ENCODE measurements at places on chromosomes 16 and 17.

- DNase-seq = no peak
Observed at GRCh38 chr17:18018411-18018921, 20.5 kb downstream of the ATPAF2 start.

GRCh38 chr16:87352818-87353217 is 30.8 kb downstream of the FBXO31 start:
- no peak for DNase-seq

- no peak for DNase-seq
Observed at GRCh38 chr17:5467416-5467815, 1.4 kb downstream of the DHX33 start.

GRCh38 chr16:86819533-86819892 is 241.2 kb downstream of the FOXL1 start:
- DNase-seq = no peak

DNA sequence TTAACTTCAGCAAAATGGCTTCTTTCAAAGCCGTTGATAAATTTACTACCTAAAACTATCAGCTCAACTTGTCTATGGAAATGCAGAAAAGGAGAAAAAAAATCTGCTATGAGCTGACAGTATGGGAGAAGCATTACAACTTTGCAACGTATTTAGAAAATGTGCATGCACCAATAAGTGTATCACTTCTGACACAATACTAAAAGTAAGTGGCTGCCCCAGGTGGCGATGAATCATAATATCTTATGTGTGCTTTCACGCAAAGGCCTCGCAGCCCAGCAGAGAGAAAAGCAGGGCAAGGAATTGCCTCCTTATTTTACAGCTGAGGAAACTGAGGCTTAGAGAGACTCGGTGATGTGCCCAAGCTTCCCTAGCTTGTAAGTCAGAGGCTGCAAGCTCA is 101.8 kb downstream of the SALL1 start:
- DNase-seq = no peak

DNA sequence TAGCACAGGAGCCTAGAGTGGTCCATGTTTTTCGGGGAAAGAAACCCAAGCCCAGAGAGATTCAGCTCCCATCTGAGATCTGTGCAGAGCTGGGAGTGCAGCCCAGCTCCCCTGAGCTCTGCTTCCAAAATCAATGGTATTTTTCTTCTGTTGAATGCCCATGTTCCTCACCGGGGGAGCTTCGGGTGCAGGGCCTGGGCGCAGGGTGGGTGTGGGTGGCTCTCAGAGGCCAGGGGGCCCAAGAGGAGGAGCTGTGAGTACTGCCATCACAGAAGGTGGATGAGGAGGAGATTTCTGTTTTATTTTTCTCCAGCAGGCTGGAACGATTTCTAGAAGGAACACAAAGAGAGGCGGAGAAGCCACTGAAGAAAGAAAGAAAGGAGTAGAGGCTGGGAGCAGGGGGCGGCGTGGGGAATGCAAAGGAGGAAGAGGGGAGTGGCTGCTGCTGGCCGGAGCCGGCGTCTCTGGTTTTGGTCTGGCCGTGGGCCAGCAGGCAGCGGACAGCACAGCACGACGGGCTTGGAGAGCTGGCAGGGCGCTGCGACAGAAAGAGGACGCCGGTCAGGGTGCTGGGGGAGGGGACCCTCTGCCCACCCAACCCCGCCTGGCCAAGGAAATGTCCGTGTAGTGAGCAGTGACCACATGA is 76.2 kb upstream of the KSR1 start:
- DNase-seq = no peak

- DNase-seq = no peak
Observed at GRCh38 chr17:67855504-67856324, 30.4 kb downstream of the BPTF start.

- DNase-seq = no peak
Observed at GRCh38 chr17:76502341-76503211, 1.4 kb upstream of the RHBDF2 start.

DNA sequence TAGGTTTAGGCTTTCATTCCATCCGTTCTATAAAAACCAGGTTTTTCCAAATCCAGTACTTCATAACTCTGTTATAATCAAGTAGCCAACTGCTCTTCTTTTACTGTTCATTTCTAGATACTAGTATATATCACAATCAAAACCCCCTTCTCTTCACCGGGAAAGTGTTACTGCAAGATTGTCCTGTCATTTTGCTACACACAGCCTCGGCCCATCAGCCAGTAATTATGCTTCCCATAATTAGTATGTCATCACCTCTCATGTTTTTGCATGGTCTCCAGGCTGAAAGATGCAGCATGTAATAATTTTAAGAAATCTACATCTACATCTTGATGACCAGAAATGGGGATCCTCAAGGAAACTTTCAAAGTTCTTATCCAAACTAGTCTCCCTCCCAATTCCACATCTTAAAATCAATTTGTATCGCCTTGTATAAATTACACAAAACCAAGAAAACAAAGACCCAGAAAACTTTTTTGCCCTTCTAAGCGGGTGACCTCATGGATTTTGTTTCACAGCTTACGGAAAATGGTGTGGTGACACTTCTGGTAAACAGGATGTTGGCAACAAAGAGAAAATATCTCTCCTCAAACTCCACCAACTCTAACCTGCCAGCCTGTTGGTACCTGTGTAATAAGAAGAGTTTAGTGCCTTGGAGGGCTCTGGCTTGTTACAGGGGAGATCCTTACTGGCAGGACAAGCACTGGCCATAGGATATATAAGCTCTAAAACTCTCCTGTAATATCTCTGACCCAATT is 9.3 kb downstream of the TACO1 start:
- no peak for DNase-seq

DNA sequence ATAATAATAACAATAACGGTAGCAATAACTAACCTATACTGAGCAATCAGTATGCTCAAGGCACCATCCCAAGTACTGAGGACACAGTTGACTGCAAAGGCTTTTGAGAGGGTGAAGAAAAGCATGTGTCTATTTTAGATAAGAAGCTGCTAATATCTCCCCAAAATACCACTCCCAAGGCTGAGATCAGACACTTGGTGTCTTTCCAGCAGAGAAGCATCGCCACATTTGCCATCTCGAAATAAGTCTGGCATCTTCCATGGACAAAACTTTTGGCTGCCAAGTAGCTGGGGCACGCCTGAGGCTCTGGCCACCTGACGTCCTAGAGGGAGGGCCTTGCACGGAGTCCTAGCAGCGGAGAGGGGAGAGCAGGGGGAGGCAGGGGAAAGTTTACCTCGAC is 39.0 kb downstream of the ZNF423 start:
- no peak for DNase-seq

DNA sequence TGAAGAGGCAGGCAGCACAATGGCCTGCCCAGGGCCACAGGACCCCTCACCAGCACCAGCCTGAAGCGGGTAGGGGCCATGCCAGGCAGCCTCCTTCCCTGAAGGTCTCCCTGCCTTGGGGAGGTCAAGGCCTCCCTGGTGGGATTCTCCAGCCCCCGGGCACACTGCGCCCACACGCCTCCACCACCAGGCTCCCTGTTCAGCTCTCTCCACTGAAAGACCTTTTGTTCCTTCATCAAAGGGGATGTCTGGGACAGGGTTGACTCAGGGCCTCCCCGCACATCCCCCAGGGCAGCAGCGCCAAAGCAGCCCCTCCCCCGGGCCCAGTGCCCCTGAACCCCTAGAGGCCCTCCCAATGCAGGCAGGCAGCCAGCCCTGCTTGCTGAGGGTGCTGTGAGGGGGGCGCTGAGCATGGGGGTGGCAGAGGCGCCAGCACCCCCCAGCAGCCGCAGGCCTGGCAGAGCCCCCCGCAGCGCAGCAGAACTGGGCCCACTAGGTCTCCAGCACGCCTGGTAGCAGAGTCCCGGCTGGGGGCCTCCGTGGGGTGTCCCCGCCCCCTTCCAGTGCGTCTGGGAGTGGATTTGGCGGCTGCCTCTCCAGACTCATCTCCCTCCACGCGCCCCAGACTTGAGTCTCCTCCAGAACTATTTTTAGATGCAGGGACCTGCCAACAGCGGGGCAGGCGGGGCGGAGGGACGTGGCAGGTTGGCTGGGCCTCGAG is 13.1 kb downstream of the BCAR1 start:
- no peak for DNase-seq

DNA sequence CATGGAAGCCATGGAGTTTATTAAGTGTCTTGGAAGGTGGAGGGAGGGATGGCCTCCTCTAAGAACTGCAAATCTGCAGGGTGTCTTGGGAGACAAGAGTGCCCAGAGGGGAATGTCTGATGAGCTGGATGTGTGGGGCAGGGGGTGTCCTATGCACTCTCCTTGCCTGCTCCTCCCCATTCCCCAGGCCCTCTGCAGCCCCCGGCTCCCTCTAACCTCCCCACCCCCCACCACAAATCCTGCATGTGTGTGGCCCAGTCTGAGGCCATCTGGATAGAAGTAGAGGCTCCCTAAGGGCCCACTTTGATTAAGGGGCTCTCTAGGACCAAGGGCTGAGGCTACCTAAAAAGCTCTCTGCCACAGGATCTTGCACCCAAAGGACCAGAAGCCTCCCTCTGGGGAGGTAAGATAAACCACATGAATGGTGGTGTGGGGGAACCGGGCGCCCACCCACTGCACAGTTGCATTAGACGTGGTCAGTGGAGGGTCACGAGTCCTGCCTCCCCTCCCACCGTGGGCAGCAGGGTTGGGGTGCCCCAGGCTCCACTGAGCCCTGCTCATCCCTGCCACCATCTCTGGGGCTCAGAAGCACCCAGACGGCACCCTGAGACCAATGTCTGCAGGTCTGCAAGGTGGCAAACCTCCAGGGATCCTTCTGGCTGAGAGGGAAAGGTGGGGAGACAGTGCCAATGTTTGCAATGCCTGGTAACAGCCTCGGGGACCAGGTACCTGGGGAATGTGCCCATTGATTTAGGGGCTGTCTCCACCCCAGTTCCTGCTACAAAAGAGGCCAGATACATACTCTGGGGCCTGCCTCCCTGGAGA is 618 bp downstream of the AANAT start:
- DNase-seq = no peak

DNA sequence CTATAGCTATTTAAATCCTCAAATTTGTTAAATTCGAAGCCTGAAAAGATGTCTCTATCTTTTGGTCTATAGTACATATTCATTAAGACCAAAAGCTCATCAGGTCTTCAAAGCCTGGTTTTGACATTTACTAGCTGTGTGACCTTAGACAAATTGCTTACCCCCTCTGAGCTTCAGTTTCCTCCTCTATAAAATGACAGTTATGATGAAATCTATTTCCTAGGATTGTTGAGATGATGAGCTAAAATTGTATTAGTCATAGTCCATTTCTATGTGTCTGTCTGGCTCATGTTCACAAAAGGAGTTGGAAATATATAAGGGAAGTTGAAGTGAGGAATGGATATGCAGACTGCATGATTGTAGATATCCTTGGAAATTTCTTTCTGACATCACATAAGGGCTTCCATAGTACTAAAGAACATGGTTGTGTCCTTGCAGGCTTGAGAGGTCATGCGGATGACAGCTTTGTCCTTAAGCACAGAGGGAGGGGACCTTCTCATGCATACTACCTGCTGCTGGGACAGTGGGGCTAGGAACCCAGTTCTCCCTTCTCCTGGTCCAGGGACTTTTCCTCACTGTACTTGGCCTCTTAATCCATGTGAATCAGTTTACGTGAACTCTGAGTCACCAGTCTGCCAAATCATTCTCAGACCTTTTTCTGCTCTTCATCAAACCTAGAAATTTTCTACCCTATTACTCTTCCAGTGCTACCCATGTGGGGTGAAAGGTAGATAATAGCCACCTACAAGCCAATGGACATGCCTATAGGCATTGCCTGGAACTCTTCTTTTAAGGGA is 487.5 kb upstream of the SALL1 start:
- no peak for DNase-seq

GRCh38 chr16:30844671-30845449 is 49.0 kb downstream of the BCL7C start:
- peak; percentile 81 for DNase-seq

DNA sequence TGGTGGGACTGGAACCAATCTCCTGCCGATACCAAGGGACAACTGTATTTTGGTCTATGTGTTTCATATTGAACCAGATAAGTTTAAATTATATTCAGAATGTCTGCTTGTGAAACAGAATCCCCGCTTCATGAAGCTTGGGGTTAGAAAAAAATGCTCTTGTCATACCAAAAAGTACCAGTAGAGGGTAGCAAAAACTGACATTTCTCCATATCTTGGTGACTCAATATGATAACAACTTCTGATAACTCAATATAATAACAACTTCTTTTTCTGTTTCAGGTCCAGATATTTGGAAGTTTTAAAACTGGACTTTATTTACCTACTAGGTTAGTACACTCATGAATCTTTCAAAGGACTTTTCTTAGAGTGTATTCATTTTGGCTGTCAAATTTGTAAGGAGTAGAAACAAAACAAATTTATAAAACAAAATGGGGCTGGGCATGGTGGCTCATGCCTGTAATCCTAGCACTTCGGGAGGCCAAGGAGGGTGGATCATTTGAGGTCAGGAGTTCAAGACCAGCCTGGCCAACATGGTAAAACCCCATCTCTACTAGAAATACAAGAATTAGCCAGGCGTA is 52.3 kb upstream of the ADCY7 start:
- peak; percentile 79 for DNase-seq

DNA sequence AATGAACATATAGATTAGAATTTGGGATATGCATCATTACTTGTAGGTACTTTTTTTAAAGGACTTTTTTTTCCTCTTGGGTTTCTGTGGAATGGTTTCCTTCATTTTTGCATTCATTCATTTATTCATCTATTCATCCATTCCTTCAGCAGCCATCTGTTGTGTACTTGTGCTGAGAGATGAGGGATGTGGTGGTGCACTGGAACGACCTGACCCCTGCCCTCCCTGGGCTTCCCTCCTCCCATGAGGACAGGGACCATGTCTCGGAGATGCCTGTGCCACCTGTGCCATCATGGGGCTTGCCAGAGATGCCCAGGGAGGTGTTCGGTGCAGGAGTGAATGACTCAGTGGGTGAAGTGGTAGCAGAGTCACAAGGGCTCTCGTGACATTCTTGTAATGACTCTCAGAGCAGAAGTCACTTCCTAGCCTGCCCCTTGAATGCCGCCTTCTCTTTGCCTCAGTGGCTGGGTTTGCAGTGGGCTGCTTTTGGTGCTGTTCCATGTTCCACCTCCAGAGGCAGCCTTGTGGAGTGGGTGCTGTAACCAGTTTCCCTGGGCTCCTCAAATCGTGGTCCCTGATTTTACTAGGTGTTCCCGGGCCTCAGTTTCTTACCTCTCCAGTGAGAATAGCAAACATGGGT is 43.9 kb downstream of the CLEC16A start:
- DNase-seq = no peak

- DNase-seq = no peak
Observed at GRCh38 chr16:71460941-71461340, 1.1 kb downstream of the ZNF23 start.

DNA sequence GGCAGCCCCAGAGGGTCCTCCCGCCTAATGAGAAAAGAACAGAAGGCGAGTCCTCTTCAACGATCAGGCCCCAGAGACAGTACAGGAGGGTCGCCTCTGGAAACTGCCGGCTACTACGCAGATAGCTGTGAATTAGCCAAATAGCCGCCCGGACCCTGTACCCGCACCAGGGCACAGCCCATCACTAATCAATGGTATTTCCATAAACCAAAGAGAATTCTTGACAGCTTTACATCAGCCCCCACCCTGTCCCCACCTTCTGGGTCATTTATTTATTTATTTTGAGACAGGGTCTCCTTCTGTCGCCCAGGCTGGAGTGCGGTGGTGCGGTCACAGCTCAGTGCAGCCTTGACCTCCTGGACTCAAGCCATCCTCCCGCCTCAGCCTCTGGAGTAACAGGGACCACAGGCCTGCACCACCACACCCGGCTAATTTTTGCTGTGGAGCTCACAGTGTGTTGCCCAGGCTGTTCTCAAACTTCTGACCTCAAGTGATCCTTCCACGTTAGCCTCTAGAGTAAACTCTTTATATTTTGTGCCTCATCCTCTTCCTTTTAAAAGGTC is 805 bp upstream of the CLCN7 start:
- no peak for DNase-seq

Data from naive thymus-derived CD8-positive, alpha-beta T cell (primary cell).